Activated naive CD4-positive, alpha-beta T cell treated with anti-CD3 and anti-CD28 coated beads for 36 hours (primary cell): ENCODE measurements at places on chromosomes 13 and 19. TPM values are rescaled to one million over a fixed set of nuclear protein-coding genes. Genes with fewer than 3 reads are reported as not detected.

DNA sequence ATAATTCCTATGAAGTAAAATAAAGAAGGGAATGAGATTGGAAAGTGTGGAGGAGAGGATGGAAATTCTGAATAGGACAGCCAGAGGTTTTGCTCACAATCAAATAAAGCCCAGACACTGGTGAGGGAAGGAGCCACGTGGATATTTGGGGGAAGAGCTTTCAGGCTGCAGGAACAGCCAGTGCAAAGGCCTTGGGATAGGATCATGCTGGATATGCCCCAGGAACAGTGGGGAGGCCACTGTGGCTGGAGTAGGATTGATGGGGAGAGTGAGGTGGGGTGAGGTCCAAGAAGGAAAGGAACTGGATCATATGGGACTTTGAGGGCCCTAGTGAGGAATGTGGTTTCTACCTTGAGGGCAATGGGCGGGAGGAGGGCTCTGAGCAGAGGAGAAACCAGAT, 4.1 kb upstream of the FXYD5 start:
- H3K36me3 ChIP-seq, result peaks cover 9% of the 10 kb centered on the region
- no peak for DNase-seq
- H3K4me1 ChIP-seq, result peaks cover 10% of the 10 kb centered on the region
- no peaks in the 10 kb centered on the region for H3K27me3 ChIP-seq

DNA sequence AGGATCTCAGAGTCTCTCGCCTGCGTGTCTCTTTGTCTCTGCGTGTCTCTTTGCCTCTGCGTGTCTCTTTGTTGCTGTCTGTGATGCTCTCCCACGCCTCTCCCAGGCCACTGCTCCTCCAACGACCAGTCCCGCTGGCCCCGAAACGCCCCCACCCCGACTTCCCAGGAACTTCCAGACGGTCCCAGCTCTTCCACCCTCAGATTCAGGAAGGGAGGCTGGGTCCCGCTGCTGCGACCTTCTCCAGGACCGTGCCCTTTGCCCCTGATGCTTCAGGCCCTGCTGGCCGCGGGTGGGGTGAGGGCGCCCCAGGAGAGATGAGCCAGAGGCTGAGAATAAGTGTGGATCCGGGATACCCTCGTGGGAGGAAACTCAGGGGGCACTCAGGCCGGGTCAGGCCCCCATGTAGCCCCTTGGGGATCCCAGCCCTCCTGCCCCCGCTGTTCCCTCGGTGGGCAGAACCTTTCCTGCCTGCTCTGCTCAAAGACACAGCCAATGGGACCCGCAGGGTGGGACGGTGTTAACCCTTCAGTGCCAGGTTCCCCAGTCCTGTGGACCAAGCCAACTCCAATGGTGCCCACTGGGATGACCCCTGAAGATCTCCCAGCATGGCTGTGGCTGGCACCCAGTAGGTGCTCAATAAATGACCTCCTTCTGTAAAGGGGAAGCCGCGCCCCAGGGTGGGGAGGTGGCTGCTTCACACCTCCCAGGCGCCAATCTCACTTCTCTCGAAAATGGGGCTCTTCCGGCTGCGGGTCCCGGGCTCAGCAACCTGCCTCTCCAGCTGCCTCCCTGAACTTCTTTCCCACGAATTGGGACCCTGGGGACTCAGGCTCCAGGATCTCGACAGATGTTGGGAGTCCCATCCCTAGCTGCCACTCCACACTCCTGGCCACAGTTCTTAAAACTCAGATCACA, 1.5 kb upstream of the S1PR5 start:
- H3K4me1 ChIP-seq, result peaks cover 24% of the 10 kb centered on the region
- H3K27me3 ChIP-seq, result peaks cover 52% of the 10 kb centered on the region
- H3K36me3 ChIP-seq, result no peaks in the 10 kb centered on the region
- no peak overlapping the region for H3K27ac ChIP-seq

DNA sequence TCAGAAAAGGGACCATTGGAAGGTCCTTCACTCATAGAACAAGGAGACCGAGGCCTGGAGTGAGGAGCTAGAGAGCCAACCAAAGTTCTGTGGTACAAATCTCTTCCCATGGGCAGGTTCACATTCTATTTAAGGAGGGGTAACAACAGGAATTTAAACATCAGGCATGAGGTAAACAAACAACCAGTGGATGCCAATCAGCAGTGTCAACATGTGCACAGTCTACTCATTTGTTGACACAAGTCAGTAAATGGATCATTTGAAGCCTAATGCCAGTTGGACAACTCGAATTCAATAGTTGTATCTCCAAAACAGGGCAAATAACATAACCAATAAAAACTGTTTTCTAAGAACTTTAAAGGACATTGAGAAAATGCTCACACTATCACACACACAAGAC, 6.3 kb upstream of the DOCK9 start:
- DNase-seq, result no peak
- H3K4me1 ChIP-seq, result peaks cover 76% of the 10 kb centered on the region
- no peak overlapping the region for H3K27ac ChIP-seq
- no peaks in the 10 kb centered on the region for H3K27me3 ChIP-seq

- no peaks in the 10 kb centered on the region for H3K27me3 ChIP-seq
- peaks cover 1% of the 10 kb centered on the region for H3K36me3 ChIP-seq
- no peak for DNase-seq
Measured at GRCh38 chr19:3514930-3515329, 8.8 kb downstream of the FZR1 start.

GRCh38 chr13:98500963-98501421, 75.9 kb downstream of the STK24 start:
- peaks cover 77% of the 10 kb centered on the region for H3K4me1 ChIP-seq
- DNase-seq, result no peak
- no peaks in the 10 kb centered on the region for H3K27me3 ChIP-seq
- H3K27ac ChIP-seq, result no peak overlapping the region

SIGLEC12 gene
- not detected for total RNA-seq

MISP gene
- total RNA-seq, result not detected
